Lung microvascular endothelial cell (primary cell): ENCODE measurements at places on chromosomes 1 and 21. TPM values are rescaled to one million over a fixed set of nuclear protein-coding genes. Genes with fewer than 3 reads are reported as not detected.

- no peak for DNase-seq
Observed at GRCh38 chr1:30764396-30764795, 6.8 kb upstream of the LAPTM5 start.

GRCh38 chr1:166032572-166033371 is 134.0 kb downstream of the FAM78B start:
- DNase-seq: peak; percentile 28

GRCh38 chr1:41488040-41488951 is 3.8 kb upstream of the EDN2 start:
- no peak for DNase-seq

DNA sequence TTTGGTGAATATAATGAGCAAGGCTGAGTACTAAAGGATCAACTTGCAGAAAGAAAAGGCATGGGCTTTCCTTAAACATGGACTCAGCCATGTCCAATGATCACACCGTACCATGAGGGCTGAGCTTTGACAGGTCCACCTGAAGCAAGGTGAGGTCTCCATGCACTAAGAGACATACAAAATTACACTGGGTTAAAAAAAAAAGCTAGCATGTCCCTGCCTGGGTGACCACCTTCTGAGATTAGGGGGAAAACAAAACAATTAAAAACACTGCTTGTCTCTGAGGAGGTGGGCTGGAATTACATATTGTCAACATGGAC is 22.7 kb downstream of the DUSP10 start:
- no peak for DNase-seq

DNA sequence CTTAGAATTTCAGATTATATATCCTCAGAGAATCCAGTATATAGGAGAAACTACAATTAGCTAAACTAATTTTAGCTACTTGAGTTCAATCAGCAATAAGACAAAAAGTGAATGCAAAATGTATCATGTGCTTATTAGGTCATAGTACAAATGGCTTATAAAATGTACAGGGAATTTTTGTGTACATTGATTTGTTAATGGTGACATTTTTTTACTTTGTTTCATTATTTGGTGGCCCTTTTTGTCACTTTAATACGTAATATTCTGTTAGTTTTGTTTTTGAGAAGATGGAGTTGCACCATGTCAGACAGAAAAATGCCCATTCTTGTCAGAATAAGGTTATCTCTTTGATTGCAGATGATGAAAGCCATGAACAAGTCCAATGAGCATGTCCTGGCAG is 33.6 kb downstream of the CC2D1B start:
- DNase-seq: no peak

ALG14 gene
- 1.6 and 2.0 TPM in 2 replicates for total RNA-seq

- no peak for DNase-seq
Observed at GRCh38 chr1:206537141-206537540, 29.8 kb downstream of the RASSF5 start.

GRCh38 chr1:227926216-227926791 is 21.4 kb downstream of the WNT9A start:
- no peak for DNase-seq

- no peak for DNase-seq
Observed at GRCh38 chr1:200311256-200311655, 98.6 kb downstream of the ZNF281 start.

S100A12 gene
- not detected in 2 replicates for total RNA-seq

DNA sequence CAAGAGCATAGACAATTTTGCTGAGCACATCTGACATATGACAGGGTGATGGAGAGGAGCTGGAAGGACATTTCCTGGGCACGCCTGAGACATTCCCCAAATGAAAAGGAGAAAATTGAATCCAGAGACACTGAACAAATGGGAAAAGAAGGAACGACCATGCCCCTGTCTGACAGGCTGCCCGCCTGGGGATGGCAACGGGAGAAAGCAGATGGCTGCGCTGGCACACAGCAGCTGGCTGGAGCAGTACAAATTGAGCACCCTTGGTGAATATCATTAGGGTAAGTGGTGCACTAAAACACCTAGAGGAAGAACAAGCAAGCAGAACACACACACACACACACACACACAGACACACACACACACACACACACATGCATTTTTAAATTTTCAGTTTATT is 174.3 kb upstream of the DUSP10 start:
- no peak for DNase-seq

SAMSN1 gene
- total RNA-seq: 0.60 and 3.7 TPM in 2 replicates

DNA sequence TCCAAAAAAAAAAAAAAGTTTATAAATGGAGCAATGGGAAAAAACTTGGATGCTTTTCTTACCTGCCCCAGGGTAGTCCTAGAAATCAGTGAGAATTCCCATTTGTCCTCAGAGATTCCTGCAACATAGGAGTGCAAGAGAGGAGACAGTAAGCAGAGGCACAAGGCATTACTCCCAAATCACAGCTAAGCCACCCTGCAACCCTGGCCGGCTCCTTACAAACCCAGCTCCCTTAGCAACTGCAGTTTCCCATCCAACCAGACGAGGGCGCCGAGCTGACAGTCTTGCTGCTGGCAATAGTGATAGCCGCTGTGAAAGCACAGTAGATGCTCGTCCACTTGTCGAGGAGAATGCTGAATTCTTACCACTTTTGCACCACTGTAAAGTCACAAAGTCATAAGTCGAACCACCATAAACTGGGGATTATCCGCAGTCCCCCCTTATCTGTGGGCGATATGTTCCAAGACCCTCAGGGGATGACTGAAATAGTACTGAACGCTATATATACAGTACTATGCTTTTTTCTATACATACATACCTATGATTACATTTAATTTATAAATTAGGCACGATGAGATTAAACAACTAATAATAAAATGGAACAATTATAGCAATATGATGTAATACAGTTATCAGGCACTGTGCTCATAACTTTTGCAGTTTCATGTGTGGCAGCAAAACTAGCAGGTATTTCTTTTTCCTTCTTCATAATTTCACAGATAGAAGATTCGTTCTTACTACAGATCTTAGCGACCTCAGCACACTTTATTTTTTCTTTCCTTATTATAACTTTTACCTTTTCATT is 6.0 kb upstream of the PITHD1 start:
- DNase-seq: peak; percentile 84

- DNase-seq: no peak
Observed at GRCh38 chr1:76843821-76844464, 23.3 kb upstream of the ST6GALNAC5 start.

OR2T35 gene
- not detected in 2 replicates for total RNA-seq

GRCh38 chr1:24186993-24187790 is at the start of gene IFNLR1:
Gene IFNLR1 (minus strand): TSS chr1:24187289. CDS start chr1:24187248, 41 bp downstream.
- no peak for DNase-seq

SLC44A5 gene
- 0.99 and 2.2 TPM in 2 replicates for total RNA-seq

S100A2 gene
- total RNA-seq: 0.79 and 1.7 TPM in 2 replicates

GRCh38 chr1:176118985-176119384 is 88.1 kb downstream of the COP1 start:
- DNase-seq: no peak

BROX gene
- total RNA-seq: 27.0 and 34.5 TPM in 2 replicates

DNA sequence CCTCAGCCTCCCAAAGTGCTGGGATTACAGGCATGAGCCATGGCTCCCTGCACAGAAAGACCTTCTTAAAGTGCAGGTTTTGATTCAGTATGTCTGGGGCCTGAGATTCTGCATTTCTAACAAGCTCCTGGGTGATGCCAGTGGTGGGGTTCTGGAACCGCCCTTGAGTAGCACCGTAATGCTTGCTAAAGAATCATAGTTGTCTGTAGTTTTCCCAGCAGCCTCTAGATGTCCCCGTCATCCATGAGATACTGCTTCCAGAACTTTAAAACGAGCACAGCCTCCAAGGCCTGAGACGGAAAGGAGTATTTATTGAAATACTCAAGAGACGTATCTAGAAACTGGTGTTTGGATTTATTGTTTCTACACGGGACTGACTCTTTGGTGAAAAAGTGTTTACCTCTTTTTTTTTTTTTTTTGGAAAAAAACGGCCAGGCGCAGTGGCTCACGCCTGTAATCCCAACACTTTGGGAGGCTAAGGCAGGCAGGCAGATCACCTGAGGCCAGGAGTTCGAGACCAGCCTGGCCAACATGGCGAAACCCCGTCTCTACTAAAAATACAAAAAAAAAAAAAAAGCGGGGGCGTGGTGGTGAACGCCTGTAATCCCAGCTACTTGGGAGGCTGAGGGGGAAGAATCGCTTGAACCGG is 2.6 kb upstream of the TOR3A start:
- DNase-seq: peak; percentile 81

AADACL4 gene
- total RNA-seq: not detected in 2 replicates

NBPF20 gene
- 1.1 and 1.8 TPM in 2 replicates for total RNA-seq

SAMD11 gene
- total RNA-seq: not detected in 2 replicates

- DNase-seq: no peak
Observed at GRCh38 chr1:147833231-147833860, 69.2 kb upstream of the GJA8 start.

- no peak for DNase-seq
Observed at GRCh38 chr1:214997685-214998084, 84.9 kb upstream of the KCNK2 start.

WNT2B gene
- 0.44 and 0.79 TPM in 2 replicates for total RNA-seq

- peak; percentile 67 for DNase-seq
Observed at GRCh38 chr1:163168053-163168452, 34.7 kb downstream of the RGS5 start.

HTR6 gene
- not detected in 2 replicates for total RNA-seq

DNA sequence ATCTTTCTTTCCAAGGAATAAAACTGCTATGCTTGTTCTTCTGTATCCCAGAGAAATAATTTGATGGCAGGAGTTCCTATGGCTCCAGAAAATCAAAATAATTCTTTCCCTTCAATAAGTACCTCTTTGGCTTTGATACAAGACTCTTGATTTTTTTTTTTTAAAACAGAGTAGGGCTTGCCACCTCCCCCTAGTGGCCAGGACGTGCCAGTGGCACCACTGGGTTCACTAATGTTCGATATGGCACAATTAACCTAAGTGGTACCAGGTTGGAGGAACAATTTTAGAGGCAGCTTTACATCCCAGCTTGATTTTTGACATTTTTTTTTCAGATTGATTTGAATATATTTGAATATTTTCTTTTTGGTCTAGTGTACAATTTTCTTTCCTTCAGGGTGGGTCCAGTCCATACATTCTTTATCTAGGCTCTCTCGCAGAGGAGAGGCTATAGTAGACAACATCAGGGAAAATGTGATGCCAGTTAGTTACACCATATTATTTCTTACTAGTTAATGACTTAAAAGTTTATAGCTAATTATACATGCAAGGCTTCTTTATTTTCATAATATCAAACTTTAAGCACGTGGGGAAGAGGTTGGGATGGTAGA is 330.9 kb downstream of the S1PR1 start:
- peak; percentile 36 for DNase-seq

DNA sequence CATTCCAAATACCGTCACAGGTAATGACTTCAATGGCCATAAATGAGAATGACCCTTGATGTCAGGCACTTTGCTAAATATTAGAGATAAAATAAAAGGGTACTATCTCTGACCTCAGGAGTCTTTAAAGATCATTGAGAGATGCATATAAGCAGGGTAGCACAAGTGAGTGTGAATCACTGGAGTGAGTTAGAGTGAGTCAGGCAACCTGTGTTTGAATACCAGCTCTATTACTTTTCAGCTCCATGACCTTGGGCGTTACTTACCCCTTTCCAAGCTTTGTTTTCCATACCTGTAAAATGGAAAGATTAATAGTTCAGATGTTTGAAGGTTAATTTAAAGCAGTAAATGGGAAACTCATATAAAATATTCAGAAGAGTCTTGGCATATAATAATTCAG is 1058.0 kb upstream of the ADGRL4 start:
- DNase-seq: no peak

DNA sequence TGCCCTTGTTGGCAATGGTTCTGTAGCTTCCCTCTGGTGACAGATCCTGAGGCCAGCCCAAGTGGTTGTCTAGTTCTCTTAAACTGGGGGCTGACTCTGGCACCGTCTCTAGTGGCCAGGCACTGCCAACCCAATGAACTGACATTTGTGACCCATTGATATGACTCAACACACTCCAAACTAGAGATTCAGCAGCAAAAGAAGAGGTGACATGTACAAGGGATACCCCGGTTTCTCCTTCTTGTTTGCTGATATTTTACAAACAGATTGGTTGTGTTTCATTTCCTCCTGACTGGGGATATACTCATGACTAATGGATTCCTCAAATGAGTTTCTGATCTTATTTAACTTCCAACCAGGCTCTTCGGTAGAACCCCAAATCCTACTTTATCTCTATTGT is 65.9 kb upstream of the DNAJC6 start:
- DNase-seq: no peak

OR2T29 gene
- total RNA-seq: not detected in 2 replicates

DNA sequence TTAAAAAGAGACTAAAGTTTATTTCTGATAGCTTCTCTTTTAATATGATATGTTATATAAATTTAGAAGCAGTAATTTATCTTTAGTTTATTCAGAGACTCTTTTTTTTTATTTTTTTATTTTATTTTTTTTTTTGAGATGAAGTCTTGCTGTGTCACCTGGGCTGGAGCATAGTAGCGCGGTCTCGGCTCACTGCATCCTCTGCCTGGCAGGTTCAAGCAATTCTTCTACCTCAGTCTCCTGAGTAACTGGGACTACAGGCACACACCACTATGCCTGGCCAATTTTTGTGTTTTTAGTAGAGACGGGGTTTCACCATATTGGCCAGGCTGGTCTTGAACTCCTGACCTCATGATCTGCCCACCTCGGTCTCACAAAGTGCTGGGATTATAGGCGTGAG is 89.6 kb downstream of the DISP1 start:
- DNase-seq: no peak

DNA sequence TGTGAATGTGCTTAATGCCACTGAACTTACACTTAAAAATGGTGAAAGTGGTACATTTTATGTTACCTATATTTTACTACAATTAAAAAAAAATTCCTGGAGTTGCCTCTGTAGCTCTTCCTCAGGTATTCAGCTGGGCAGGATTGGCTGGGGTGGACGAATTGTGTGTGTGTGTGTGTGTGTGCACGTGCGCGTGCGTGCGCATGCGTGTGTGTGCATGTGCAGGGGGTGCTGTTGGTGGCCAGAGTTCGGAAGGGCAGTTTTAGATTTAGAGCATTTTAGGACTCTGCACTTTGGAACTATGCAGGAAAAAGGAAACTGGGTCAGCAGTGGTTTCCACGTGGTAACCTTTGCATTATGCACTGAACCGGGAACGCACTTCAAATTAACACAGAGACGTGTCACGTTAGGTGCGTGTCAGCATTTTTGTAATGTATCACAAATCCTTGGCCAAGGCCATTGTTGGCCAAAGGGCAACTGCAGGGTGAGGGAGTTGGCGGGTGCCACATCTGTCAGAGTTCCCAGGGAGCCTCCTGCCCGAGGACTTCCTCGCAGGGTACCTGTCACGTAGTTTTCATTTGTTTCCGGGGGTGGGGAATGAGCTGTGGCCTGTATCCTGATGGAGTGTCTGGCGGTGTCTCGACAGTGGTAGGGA is 312.8 kb downstream of the CAMTA1 start:
- DNase-seq: peak; percentile 5

- DNase-seq: no peak
Observed at GRCh38 chr1:30166174-30166573, 557.2 kb downstream of the MATN1 start.

KRTAP12-2 gene
- not detected in 2 replicates for total RNA-seq

DNA sequence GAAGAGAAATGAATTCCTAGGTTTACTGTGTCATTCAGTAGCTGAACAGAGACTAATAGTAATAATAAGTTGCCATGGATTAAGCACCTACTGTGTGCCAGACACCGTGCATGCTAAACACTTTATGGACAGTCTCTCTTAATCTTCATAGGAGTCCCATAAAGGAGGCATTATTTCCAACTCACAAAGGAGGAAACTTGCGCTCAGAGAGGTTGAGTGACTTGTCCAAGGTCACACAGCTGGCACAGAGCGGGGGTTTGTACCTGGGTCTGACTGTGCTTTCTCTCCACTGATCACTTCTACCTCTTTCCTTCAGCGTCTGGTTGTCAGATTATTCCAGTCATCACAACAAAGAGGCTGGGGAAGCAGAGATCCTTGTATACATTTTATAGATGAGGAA is 91.3 kb downstream of the KIRREL1 start:
- no peak for DNase-seq
